ENCODE measurements at places on chromosomes 7 and 10.

DNA sequence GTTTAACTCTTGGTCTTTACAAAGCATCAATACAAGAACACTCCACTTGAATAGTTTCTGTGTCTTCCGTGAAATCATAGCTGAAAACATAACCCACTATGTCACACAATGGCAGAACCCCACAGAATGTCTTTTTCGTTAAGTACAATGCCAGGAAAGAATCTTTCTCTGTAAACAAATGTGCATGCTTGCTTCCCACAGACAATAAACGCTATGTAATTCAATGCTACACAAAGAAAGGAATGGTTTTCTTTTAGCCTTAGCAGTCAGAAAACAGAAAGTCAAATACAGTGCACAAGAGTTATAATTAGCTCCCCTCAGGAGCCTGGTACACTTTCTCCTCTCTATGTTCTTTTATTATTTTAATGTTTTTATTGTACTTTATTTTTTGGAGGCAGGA lies 186.1 kb downstream of the SRPK2 start:
- DNase-seq: no peak

GRCh38 chr10:97356318-97356914 lies 21.9 kb upstream of the FRAT2 start:
- no peak for DNase-seq

GRCh38 chr7:150371131-150371995 lies 2.7 kb downstream of the REPIN1 start:
- DNase-seq: no peak

GRCh38 chr10:23338155-23338828 lies 6.3 kb downstream of the C10orf67 start:
- no peak for DNase-seq

GRCh38 chr7:12281038-12281437 lies 69.9 kb downstream of the TMEM106B start:
- no peak for DNase-seq

All from right lung (tissue), 10 donors.